ENCODE measurements at places on chromosomes 1 and 21.

- no peak for DNase-seq
These were observed 56.1 kb downstream of the DNTTIP2 start for GRCh38 chr1:93822730-93823425.

DNA sequence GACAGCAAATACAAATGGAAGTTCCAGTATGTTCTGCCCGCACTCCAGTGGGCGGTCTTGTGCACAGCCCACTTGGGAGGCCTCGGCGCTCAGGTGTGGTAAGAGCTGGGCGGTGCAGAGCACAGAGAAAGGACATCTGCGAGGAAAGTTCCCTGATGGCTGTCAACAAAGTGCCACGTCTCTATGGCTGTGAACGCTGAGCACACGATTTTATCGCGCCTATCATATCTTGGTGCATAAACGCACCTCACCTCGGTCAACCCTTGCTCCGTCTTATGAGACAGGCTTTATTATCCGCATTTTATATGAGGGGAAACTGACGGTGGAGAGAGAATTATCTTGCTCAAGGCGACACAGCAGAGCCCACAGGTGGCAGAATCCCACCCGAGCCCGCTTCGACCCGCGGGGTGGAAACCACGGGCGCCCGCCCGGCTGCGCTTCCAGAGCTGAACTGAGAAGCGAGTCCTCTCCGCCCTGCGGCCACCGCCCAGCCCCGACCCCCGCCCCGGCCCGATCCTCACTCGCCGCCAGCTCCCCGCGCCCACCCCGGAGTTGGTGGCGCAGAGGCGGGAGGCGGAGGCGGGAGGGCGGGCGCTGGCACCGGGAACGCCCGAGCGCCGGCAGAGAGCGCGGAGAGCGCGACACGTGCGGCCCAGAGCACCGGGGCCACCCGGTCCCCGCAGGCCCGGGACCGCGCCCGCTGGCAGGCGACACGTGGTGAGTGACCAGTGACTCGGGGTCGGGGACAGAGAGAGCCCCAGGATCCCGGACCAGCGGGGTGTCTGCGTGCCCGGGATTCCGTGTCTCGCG, at the start of gene IL12RB2:
IL12RB2 (plus strand) TSS at position 623 of the 810 bp plus-strand sequence. CDS start 12,496 bp downstream, outside the sequence.
- DNase-seq: no peak

GRCh38 chr21:40043866-40044265, 176.6 kb downstream of the PCP4 start:
- DNase-seq: no peak

DNA sequence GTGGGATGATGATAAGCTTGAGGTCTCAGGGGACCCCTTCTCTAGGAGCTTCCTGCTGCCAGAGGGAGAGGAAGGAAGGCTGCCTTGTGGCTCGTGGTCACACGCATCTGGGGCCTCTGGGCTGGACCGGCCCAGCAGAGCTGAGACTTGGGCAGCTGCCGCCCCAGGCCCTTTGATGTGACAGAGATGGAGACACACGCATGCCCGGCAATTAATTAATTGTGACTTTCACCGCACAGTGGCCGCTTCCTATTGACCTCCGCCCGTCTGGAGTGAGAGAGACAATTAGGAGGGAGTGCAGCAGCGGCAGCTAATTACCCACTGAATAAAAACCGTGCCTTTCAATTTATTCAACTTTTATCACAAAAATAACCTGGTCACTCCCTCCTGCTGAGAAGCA, 16.6 kb upstream of the C1QA start:
- DNase-seq: no peak

GRCh38 chr1:57111175-57111574, 145.4 kb upstream of the C8B start:
- no peak for DNase-seq

GRCh38 chr1:2038229-2038628, 12.0 kb upstream of the PRKCZ start:
- DNase-seq: no peak

GRCh38 chr1:73862355-73862754, 335.6 kb downstream of the LRRIQ3 start:
- DNase-seq: no peak

GRCh38 chr1:39866767-39867166, 16.5 kb downstream of the TRIT1 start:
- peak; percentile 42 for DNase-seq

DNA sequence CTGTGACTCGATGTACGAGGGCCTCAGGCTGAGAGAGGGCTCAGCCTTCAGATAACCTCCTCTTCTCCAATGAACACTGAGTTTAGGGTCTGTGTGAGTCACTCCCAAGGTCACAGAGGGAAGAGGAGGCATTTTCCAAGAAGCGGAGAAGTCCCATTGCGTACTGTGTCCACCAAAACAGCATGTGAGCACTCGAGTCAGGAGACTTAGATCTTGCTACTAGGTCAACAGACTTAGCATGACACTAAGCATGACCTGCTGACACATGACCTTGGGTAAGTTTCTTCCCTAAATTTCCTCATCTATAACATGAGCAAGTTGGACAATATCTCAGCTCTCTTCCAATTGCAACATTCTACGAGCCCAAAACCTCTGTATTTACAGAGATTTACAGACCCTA, 68.0 kb downstream of the PLPP3 start:
- DNase-seq: no peak

GRCh38 chr1:90505806-90506205, 211.3 kb downstream of the BARHL2 start:
- no peak for DNase-seq

- DNase-seq: no peak
These were observed 104.4 kb downstream of the OMA1 start for GRCh38 chr1:58442114-58442513.

- DNase-seq: peak; percentile 41
These were observed 1.2 kb downstream of the PIK3C2B start for GRCh38 chr1:204493145-204493983.

- no peak for DNase-seq
These were observed 28.5 kb upstream of the AXDND1 start for GRCh38 chr1:179337288-179337687.

- DNase-seq: no peak
These were observed 190.0 kb upstream of the SAMSN1 start for GRCh38 chr21:14736162-14736561.

DNA sequence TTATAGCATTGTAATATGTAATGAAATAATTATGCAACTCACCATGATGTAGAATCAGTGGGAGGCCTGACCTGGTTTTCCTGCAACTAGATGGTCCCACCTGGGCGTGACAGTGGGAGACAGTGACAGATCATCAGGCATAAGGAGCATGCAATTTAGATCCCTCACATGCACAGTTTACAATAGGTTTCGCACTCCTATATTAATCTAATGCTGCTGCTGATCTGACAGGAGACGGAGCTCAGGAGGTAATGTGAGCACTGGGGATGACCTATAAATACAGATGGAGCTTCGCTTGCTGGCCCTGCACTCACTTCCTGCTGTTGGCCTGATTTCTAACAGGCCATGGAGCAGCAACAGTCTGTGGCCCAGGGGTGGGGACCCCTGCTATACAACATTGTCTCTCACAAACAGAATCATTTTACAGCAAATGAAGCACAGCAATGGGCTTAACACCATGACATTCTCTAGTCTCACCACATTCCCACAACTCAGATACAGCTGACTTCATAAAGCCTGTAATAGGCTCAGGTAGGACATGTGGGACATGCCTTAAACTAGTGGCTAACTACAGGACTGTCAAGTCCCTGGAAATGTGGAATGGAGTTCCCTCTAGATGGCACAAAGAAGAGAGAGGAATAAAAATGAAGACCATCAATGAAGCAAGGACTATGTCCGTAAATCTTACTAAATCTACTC, 40.7 kb upstream of the SLC5A9 start:
- DNase-seq: no peak

DNA sequence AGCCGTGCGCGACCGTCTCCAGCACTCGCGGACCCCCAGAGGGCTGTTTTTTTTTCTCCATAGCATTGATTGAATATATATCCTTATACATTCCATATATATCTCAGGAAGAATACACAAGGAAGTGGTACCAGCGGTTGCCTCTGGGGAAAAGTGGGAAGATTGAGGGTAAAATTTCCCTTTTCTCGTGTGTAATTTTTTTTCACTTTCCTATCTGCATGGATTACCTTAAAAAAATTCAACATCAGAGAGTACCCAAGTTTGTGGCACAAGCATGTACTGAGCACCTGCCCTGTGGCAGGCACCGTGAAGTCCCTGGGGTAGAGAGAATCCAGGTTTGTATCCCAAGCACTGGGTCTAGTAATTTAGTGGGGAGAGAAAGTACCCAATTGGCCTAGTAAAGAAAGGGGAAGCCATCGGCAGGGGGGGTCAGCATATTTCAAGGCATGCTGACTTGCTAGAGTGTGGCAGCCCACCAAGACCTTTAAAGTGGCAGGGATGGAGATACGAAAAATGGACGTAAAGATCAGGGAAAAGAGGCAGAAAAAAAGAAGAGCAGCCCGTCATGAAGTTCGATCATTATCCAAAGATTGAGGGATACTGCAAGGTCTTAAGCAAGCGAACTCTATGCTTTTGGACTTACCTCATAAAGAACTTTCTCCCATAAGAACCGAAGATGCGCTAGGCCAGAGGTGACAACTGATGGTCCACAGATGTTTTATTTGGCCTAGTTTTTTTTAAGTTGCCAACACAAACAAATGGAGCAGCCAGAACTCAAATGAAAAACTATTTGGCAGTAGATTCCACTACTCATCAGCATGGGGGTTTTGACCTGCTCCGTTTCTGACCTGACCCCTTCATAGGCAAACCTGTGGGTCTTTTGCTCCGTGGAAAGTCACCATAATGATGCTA, 1.5 kb upstream of the HMGN1 start:
- no peak for DNase-seq

Measured in hepatic stellate cell (primary cell).